Activated CD4-positive, alpha-beta T cell treated with anti-CD3 and anti-CD28 coated beads, Interleukin-2, amount 10 ng/mL, durations not matched to agents 7 days and 5 days (primary cell): ENCODE measurements at places on chromosomes 11 and 22. TPM values are rescaled to one million over a fixed set of nuclear protein-coding genes. Genes with fewer than 3 reads are reported as not detected.

- DNase-seq: no peak
These were observed 235.9 kb upstream of the DDI1 start for GRCh38 chr11:103800406-103801114.

Gene ACCS
- 11.6 TPM for total RNA-seq

DNA sequence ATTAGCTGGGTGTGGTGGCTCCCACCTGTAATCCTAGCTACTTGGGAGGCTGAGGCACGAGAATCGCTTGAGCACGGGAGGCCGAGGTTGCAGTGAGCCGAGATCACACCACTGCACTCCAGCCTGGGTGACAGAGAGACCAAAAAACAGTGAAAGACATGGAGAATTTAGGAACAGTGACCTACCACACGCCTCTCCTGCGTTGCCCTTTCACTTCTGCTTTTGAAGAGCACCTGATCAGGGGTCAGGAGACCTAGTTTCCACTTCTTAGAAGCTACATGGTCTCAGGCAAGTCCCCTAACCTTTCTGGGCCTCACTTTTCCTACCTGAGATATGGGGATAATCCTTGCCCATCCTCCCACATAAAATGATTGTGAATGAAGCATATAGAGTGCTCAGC lies 12.2 kb downstream of the SLC35C1 start:
- DNase-seq: no peak

DNA sequence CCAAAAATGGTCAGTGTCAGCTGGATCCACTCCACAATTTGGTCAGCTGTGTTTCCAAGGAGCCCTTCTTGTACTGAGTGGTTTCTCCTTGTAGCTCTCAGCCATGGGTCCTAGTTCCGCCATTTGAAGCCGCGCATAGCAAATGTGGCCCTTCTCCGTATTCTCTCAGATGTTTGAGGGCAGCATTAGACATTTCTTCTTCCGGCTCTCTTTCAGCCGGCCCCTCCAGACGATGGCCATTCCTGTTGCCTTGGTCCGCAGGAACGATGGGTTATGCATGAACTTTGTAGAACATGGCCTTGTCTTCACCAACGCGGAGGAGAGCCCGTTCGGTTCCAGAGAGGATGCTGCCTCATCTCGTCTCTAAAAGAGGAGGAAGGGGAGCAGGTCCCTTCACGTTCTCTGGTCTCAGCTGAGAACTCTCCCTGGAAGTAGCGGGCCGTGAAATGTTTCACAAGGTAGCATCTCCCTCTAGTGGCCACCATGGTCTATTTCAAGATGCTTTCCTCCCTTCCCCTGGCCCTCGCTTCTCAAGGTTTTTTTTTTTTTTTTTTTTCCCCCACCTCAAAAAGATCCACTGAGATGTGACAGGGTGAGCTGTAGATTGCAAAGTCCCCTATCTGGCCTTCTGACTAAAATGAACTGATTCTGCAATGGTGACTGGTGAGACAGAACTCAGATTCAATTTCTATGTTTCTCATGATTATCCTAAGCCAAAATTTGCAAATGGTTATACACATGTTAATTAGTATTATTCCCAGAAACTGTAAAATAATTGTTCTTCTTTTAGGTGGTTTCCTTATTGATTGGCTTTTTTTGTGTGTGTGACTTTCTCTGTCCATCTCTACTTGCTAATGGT lies 19.8 kb upstream of the PLET1 start:
- DNase-seq: peak; percentile 81

DNA sequence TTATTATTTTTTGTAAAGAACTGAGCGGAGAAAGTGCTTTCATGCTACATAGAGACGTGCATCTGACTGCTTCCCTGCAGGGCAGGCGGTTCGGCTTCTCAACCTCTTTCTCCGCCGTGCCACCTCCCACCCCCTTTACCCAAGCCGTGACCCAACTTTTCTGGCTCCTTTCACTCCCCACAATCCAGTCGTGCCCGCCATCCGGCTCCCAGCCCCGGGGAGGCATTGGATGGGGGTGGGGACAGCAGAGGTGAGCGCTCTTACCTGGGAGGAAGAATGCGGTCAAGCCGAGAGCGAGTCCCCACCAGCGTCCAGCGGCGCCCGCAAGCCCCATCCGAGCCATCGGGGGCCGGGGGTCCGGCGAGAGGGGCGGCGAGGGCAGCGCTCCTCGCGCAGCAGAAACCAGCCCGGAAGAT lies 781 bp downstream of the NECTIN1 start:
- DNase-seq: no peak

GRCh38 chr22:22519591-22519990 lies 479 bp downstream of the ZNF280A start:
- no peak for DNase-seq

DNA sequence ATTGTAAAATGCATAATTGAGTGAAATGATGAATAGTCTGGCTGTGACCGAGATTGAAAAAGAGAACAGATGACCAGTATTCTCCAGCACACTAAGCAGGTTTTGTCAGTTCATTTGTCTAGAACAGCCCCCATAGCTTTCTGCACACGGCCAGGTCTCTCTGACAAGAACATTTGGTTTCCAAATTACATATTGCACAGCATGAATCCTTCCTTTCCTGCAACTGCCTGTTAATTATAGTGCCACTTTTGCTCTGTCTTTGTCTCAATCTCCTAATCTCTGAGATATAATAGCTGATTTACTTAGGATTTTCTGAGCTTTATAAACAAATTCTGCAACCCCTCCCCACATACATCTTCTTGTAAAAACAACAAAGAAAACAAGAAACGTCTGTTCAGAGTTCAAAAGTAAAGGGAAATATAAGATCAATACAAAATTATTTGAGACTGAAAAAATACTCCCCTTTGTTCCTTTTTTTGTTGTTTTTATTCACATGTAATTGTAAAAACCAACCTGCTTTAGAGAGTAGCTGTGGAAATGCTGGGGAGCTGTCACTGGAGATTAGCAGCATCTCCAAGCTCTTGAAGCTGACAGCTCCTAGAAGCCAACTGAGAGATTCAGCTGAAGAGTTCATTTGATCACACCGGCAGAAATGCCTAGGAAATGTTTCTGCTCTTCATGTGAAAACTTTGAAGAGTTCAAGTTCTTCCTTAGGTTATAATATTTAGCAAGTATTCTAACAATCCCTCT lies 998.1 kb downstream of the DLG2 start:
- no peak for DNase-seq

GRCh38 chr11:9121469-9121796 lies 30.0 kb upstream of the SCUBE2 start:
- DNase-seq: no peak
